ENCODE measurements at places on chromosomes 1 and 21. TPM values are rescaled to one million over a fixed set of nuclear protein-coding genes. Genes with fewer than 3 reads are reported as not detected.

- DNase-seq, result no peak
These were observed 10.0 kb upstream of the TRIM62 start for GRCh38 chr1:33191731-33192275.

Gene S100A14
- total RNA-seq, result not detected

DNA sequence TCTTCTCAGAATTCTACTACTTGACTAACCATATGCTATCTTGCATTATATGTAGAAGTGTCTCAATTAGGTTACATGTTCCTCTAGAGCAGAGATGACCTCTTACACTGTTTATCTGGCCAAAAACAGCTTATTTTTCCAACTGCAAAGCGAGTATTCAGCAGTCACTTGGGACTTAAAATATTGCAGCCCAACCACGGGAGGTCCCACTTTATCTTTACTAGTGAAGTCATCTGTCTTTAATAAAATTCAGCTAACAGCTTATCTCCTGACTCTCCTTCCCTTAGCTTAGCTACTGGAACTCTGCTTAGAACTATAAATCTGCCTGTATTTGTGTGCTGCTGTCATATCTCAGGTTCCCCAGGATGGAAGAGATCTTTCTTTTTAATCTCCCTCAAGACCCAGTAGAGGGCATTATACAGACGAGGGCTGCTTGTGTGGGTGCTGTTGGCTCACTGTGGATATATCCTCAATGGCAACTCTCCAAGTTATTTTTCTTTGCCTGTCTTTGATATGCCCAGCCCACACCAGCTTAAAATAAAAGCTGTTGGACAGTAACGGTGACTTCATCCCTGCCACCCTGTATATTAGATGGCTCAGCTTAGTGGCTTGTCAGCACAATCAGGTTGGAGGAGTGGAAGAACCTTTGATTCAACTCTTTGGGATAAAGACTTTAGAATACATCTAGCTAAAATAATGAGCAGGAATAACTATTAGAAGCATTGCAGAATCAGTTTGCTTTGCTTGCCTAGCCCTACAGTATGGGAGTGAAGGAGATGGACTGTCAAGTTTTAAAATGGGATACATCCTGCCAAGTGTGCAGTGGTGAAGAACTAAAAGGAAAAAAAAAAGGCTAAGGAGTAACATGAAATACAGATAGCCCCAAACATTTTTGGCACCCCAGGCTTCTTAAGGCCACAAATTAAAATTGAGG, 9.6 kb downstream of the ENSA start:
- no peak for DNase-seq

DNA sequence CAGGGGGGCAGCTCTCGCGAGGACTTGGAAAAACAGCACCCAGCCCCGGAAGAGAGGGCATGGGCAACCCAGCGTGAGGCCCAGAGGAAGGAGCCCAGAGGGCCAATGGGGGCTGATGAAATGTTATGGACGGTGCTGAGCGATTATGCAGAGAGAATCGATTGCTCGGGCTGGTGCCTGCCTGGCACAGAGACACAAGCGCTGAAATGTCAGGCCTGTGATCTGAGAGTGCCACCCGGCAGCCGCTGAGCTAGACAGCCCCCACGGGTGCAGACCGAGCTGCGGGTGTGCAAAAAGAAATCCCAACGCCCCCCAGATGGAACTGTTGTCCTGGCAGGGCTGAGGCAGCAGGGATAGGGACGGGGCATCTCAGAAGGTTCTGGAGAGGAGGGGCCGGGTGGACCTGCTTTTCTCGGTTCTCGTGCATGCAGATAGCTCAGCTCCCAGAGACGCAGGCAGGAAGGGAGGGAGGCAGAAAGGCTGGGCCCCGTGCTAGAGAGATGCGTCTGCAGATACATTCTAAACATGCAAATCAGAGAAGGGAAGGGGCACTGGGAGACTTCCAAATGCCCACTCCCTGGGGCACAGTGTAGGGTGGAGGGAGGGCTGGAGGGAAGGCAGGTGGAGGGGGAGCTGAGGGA, 41.5 kb downstream of the TAS1R2 start:
- peak; percentile 37 for DNase-seq

GRCh38 chr1:77313491-77313890, 31.7 kb downstream of the AK5 start:
- DNase-seq, result peak; percentile 56

DNA sequence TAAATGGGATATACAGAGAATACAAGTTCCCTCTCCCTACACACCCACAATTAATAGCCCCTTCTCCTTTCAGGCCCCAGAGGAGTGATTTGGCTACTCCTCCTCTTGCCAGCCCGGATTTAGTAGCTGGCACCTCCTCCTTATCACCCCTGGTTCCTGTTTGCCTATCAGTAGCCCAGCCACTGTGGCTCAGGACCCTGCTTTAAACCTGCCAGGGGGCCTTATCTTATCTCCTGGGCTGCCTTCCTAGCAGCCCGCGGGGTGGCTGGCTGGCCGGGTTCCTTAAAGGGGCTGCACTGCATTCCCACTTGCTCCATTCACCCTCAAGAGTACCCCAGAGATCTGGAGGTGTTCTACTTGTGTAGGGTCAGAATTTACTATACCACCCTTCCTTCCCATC, 70.4 kb downstream of the PLEKHA6 start:
- no peak for DNase-seq

Gene TCP10L
- 3.7 TPM for total RNA-seq

DNA sequence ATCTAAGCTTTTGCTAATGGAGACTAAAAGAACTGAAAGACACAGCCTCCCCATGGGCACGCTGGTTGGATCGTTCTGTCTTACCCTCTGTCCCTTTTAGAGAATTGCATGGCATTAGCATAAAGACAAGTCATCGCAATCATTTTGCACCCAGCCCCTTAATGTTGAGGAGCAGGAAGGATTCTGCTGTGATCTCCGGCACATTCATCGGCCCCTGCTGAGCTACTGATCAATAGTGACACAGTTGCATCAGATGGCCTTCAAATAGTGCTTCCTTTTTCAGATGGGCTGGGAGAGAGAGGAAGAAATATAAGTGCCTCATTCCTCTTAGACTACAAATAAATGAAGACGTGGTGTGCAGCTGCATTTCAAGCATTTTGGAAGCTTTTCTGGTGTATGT, 75.4 kb downstream of the NOS1AP start:
- peak; percentile 56 for DNase-seq

GRCh38 chr1:229318056-229318455, 24.8 kb downstream of the CCSAP start:
- DNase-seq, result no peak

DNA sequence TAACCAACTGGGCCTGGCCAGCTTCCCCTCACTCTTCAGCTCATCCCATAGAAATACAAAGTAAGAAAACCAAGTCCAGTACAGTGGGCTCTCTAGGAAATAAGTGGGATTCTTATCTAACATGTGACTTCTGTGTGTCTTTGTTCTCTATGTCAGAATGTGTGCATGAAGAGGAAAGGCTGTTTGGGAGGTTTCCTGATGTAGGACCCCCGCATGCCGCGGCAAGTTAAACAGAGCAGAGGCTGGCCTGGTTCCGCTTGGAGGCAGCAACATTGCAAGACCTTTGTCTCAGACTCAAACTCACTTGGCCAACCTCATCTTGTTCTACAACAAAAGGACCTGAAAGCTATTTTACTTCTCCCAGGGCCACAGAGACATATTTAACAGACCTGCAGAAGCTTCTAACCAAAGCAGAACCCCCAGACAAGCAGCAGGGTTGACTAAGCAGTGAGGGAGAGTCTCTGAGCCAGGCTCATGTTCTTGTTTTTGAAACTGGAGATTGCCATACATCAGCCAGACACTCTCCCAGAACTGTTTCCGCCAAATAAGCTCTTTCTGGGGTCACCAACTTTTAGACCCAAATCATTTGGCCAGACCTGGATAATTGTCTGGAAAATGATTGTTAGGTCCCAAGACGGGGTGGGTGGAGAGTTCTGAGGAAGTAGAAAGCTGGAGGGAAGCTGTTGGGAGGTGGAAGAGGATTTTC, 6.2 kb downstream of the MTARC2 start:
- DNase-seq, result no peak

Gene OR2T35
- total RNA-seq, result not detected

Gene LENEP
- not detected for total RNA-seq

DNA sequence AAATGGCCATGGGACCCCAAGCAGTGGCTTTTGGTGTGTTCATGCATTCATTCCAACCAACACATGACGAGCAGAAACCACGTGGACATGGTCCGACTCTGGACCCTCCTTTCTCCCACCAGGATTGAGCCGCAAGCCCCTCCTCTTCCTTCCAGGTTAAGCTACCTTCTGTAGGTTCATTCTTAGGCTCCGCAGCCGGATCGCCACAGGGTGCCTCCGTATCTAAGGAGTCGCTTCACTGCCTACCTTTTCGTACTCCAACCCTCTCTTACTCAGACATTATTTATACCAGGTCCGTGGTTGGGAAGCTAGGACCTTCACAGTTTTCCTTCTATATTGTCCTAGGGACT, 63.6 kb downstream of the RHBG start:
- DNase-seq, result peak; percentile 49

DNA sequence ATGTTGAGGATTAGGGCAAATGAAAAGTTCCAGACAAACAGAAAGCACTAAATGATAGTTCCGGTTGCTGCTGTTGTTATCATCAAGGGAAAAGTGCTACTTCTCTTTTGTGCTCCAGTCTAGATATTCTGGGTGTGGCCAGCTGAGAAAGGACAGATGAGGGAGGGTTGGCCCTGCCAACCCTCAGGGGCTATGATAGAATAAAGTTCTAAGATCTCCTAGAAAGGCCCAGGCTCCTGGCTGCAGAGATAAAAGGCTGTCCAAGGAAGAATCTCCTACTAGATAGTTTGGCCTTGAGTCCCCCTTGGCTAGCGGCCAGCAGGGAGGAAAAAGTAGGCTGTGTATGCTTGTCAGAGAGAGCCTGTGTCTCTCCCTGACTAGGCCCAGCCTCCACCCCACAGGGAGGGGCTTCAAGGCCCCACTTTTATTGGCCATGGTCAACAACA, 31.5 kb downstream of the RIMS3 start:
- DNase-seq, result no peak

- no peak for DNase-seq
These were observed 258.3 kb downstream of the SRGAP2C start for GRCh38 chr1:121443001-121443540.

Gene PTAFR
- not detected for total RNA-seq

- DNase-seq, result no peak
These were observed 890 bp downstream of the GJC2 start for GRCh38 chr1:228150461-228151179.

- no peak for DNase-seq
These were observed 77.9 kb downstream of the TRABD2B start for GRCh38 chr1:47919113-47919833.

DNA sequence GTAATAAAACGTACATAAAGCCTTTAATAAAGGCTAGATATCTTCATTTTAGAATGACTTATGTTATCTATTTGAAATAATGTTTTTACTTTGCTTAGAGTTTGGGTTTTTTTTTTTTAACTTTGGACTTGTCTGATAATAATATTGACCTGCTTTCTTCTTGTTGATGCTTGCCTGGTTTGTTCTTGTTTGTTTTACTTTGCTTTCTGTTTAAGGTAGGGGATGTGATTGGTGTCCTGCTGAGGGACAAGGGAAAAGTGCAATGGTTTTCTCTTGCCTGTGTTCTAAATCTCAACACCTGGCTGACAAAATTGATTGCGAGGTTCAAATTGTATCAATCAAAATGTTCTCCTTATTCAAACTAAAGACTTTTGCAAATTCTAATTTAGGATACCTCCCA, 2.2 kb upstream of the FH start:
- no peak for DNase-seq

Gene ATP1A2
- 154 TPM for total RNA-seq

Gene MIER1
- total RNA-seq, result 31.3 TPM

Gene DESI2
- total RNA-seq, result 79.1 TPM

Gene FCN3
- not detected for total RNA-seq

- DNase-seq, result peak; percentile 88
These were observed at the start of gene PHLDA3 for GRCh38 chr1:201468844-201469644. TSS of gene PHLDA3 (minus strand) at chr1:201469188. CDS start at chr1:201468786, 402 bp downstream.

Gene PLEKHG5
- total RNA-seq, result 7.4 TPM

Gene SPRR1A
- not detected for total RNA-seq

GRCh38 chr1:26009796-26010447, 11.7 kb upstream of the EXTL1 start:
- peak; percentile 64 for DNase-seq

DNA sequence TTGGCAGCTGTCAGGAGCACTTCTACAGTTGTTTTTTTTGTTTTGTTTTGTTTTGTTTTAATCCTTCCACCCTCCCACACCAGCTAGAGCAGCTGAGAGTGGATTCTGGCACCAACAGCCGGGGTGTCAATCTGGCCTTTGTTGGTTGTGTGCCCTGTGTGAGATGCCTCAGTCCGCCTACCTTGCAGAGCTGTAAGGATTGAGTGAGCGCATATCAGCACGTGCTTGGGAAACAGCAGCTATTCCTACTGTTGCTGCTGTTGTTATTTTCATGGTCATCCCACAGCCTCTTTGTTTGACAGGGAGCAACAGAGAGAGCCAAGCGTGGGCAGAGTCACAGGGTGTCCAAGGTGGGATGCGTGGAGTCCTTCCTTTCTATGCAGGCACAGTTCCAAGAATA, 50.4 kb downstream of the PGBD5 start:
- peak; percentile 19 for DNase-seq

Gene SPRR2G
- total RNA-seq, result not detected

- DNase-seq, result peak; percentile 65
These were observed 671 bp downstream of the KIF26B start for GRCh38 chr1:245155272-245156040.

- DNase-seq, result no peak
These were observed 50.6 kb downstream of the BEND5 start for GRCh38 chr1:48726139-48726538.

DNA sequence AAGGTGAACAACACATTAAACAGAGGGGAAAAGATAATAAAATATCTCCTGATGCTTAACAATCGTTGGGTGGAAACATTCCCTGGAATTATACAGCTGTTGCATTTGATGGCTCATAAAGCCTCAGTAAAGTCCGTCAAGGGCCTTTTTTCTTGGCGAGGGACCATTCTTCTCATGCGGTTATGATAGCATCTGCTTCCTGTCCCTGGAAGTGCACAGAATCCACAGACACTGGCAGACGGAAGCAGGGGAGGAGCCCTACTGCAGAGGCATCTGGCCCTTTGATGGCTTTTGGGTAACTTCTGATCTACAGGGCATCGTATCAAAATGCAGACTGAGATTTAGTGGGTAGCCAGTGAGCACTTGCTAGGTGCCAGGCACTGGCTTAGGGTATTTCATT, 286.9 kb downstream of the KIF26B start:
- no peak for DNase-seq

GRCh38 chr1:224127925-224128819, 14.3 kb downstream of the FBXO28 start:
- DNase-seq, result no peak

DNA sequence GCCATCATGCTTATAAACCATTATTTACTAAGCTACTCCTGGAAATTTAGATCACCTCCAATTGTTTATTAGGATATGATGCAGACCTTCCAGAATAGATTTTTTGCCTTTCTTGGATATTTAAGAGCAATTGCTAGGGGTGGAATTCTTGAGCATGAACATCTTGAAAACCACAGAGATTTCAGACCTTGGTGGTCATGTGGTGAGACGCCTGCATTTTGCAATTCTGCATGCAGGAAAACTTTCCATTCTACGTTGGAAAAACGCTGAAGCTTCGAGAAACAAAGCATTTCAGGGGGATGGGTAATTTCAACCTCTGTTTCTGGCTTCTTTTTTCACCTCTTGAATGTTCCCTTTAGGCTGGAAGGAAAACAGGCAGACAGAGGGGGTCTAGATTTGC, 596.3 kb downstream of the KIF26B start:
- DNase-seq, result no peak
